ENCODE measurements at places on chromosomes 2 and 18. TPM values are rescaled to one million over a fixed set of nuclear protein-coding genes. Genes with fewer than 3 reads are reported as not detected.

DNA sequence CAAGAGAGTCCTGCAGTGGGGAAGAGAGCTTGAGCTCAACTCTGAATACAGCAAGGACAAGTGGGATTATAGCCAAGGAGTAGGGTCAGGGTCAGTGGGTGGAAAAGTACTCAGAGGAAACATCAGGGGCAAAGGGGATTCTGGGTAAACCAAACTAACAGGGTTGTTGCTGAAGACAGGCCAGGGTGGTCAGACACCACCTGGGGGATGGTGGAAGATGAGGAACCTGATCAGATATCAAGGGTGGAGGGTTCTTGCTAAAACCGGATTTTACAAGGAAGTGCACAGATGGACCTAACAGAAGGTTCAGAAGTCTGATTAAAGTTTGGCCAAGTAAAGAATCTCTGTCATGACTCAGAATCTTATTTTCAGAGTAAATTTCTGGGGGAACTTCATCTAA, 16.5 kb downstream of the OSBPL1A start:
- H3K27me3 ChIP-seq = no peaks in the 10 kb centered on the region
- no peak overlapping the region for H3K4me3 ChIP-seq
- DNase-seq = no peak
- no peaks in the 10 kb centered on the region for H3K36me3 ChIP-seq

POTEC gene
- not detected for total RNA-seq

TMEM182 gene
- total RNA-seq = 3.2 TPM

- no peak overlapping the region for H3K4me3 ChIP-seq
- no peaks in the 10 kb centered on the region for H3K4me1 ChIP-seq
- H3K27ac ChIP-seq = no peak overlapping the region
- H3K36me3 ChIP-seq = no peaks in the 10 kb centered on the region
Observed at GRCh38 chr2:110858135-110858725, 125.9 kb downstream of the ACOXL start.

DNA sequence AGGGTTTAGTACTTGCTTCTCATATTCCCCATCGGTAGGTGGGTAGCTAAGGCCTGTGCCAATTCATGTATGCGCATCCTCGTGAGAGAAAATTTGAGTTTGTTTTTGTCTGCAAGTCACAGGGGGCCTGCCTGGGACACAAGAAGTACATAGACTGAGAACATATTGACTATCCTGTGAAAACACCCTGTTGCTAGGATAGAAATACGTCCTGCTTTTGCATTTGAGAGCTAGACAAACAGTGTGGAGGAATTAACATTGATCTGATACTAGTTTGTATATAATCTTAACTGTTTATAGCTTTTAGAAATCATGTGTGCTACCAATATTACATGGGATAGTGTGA, 10.9 kb downstream of the WDR7 start:
- H3K27me3 ChIP-seq = no peaks in the 10 kb centered on the region
- no peaks in the 10 kb centered on the region for H3K36me3 ChIP-seq
- peaks cover 4% of the 10 kb centered on the region for H3K4me1 ChIP-seq
- H3K4me3 ChIP-seq = no peak overlapping the region
- no peak overlapping the region for H3K27ac ChIP-seq
- no peak for DNase-seq

- DNase-seq = no peak
- no peaks in the 10 kb centered on the region for H3K36me3 ChIP-seq
- H3K4me1 ChIP-seq = no peaks in the 10 kb centered on the region
- H3K27ac ChIP-seq = no peak overlapping the region
Observed at GRCh38 chr2:154495455-154495868, 203.0 kb upstream of the KCNJ3 start.

Data from adrenal gland (tissue), 19 donors.